Central memory CD4-positive, alpha-beta T cell (primary cell): ENCODE measurements at places on chromosomes 2 and 18.

DNA sequence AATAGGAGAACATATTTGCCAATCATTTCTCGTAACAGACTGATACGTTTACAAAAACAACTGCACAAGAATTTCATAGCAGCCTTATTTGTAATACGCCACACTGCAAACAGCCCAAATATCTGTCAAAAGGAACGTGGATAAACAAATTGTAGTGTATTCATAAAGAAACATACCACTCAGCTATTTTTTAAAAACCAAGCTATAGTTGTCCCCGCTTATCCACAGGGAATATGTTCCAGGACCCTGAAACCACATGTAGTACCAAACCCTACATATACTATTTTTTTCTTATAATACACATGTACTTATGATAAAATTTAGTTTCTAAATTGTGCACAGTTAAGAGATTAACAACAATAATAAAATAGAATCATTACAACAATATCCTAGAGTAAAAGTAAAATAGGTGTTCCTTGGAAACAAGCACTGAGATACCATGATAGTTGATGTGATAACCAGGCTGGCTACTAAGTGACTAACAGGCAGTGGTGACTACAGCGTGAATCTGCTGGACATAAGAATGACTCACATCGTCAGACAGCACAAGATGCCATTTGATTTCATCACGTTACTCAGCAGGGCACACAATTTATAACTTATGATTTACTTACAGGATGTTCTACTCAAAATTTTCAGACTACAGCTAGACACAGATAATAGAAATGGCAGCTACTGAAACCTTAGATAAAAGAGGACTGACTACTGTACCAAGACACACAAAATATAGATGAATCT, 367.4 kb downstream of the NCKAP5 start:
- no peak for DNase-seq

GRCh38 chr18:75066021-75066880, 142.7 kb downstream of the PTGR3 start:
- DNase-seq = no peak

- DNase-seq = no peak
These were observed 12.2 kb downstream of the RETSAT start for GRCh38 chr2:85342156-85342555.

GRCh38 chr18:2900684-2901422, 54.0 kb downstream of the EMILIN2 start:
- no peak for DNase-seq

- peak; percentile 12 for DNase-seq
These were observed 24.5 kb downstream of the CRACDL start for GRCh38 chr2:98911376-98912154.

GRCh38 chr2:136154384-136154783, 36.4 kb upstream of the CXCR4 start:
- no peak for DNase-seq

DNA sequence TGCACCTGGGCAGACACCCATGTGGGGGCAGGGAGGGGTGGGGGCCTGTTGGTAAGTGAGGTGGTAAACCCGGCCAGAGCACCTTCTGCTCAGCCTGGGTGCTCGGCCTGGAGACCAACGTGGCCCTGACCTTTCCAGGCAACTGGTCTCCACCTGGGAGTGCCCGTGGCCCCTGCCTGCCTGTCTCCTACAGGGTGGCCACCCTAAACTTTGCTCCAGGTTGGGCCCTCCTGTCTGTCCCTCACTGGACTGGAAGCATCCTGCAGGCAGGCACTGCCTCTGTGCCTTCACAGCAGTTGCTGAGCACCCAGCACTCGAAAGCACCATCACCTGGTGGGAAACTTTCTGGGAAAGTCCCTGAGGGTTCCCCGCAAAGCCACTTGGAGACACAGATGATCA, 171.3 kb downstream of the TWIST2 start:
- no peak for DNase-seq

DNA sequence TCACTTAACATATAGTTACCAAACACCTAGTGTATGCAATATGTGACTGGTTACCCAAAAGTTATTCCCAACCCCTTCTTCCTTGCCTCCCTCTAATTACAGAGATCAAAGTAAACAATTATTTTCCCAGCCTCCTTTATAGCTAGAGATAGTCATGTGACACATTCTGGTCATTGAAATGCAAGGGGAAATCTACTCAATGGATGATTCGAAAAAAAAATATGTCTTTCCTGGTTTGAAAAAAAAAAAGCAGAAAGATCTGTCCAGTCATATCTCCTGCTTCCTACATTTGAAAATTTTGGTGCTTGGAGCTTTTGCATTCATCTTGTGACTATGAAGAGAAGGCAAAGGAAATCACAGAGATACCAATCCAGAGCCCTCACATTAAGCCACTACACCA, 27.6 kb upstream of the UGP2 start:
- no peak for DNase-seq
